ENCODE measurements at places on chromosomes 2 and 18.

GRCh38 chr2:44952143-44952805, 10.8 kb downstream of the SIX3 start:
- no peak for DNase-seq

DNA sequence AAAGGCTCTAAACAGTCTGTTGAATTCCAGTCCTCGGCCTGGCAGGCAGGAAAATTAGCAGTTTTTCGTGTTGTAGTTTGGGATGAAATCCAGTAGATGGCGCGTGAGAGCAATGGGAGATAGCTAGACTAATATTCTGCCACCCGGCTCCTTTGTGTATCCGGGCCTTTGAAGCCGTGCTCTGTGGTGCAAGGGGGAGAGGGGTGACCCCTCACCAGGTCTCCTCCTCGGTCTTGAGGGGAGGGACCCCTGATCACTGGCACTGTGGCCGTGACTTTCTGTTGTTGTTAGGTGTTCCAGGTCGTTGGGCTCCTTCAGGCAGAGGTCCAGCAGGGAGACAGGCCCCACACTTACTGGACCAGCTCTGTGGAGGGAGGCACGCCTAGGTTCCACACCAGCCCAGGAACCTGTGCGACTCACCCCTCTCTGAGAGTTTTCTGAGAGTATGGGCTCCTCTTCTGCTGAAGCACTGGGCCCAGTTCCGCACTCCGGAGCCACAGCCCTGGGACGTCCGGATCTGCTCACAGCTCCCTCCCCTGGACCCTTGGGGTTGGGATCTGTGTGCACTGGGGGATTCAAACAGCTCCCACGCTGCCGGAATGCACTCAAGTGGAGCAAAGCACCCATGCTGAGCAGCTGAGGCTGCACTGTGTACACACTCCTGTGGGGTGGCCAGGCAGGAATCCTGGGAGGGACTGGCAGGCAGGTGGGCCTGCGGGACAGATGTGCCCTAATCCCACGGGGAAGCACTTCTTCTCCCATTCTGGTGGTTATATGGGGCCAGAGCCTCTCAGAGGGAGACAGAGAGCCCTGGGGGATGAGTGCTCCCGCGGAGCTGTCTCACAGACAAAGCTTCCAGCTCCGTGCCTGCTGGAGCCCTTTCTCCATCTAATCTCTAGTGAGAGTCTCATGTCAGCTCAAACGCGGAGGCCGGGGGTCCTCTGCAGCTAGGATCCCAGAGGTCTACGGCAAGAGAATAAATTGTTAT, 8.8 kb downstream of the GKN2 start:
- peak; percentile 69 for DNase-seq

GRCh38 chr18:9865764-9866490, 19.8 kb upstream of the TXNDC2 start:
- DNase-seq: no peak

DNA sequence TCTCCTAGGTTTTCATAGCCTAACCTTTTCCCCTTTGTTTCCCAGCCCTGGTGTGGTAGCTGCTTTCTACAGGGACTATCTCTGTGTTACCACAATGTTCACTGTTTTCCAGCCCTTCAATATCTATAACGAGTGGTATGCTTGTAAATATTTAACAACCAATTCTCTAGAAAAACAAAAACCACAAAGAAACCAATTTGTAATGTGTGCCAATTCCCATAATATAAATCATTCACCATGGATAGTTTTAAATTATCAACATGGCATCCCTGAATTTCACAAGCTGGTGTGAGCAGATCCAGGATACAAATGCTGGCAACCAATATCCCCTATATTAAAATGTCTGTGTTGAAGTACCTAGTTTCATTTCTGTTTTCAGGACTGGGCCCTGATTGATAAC, 207.5 kb upstream of the FBXO11 start:
- no peak for DNase-seq

DNA sequence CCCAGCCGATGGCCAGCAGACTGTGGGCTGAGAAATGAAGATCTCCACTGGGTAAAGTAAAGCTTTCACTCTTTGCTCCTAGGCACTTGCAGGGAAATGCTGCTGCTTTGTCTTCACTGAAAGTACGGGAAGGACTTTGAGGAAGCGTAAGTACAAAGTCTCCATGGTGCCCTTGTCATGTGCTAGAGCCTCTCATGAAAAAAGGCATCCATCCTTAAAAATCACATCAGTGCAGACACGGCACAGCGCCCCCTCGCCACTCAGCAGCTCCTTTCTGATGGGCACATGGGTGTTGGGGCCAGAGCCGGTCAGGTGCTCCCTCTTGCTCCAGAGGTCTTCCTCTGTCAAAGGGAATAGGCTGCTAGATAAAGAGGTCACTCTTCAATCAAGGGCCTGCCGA, 109.0 kb upstream of the STPG4 start:
- no peak for DNase-seq
